ENCODE measurements at places on chromosomes 13 and 19.

DNA sequence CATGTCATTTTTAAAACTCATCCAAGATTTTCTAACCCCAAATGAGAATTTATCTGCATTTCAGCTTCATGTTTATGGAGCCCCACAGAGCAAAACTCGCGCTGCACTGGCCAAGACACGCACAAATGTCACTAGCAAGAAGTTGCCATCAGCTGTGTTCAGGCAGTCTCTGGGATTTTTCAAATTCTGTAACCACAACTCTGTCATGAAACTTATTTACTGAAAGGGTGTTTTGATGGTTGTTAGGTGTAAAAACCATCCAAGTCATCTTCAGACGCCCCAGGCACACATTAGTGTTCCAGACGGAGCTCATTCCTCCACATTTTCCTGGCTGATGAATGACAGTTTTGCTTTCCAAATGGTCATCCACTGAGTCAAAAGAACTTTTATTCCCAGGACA lies 63.4 kb downstream of the SLC7A1 start:
- DNase-seq = no peak

DNA sequence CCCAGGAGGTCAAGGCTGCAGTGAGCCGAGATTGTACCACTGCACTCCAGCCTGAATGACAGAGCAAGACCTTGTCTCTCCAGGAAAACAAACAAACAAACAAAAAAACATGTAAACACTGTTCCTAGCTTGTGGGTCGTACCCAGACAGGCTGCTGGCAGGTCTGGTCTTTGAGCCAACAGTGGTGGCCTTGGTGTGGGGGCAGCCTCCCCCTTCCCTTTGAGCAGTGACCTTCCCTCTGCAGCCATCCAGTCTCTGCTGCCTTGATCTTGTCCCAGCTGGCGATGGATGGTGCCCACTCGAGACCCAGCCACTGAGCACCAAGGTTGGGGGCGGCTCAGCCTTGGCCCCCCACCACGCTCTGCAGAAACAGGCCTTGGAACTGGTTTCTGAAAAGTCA lies 143.3 kb downstream of the KDM4B start:
- no peak for DNase-seq

- DNase-seq = no peak
Observed at GRCh38 chr13:76638181-76638580, 248.0 kb downstream of the KCTD12 start.

- DNase-seq = no peak
Observed at GRCh38 chr19:7883796-7884570, 4.3 kb upstream of the LRRC8E start.

DNA sequence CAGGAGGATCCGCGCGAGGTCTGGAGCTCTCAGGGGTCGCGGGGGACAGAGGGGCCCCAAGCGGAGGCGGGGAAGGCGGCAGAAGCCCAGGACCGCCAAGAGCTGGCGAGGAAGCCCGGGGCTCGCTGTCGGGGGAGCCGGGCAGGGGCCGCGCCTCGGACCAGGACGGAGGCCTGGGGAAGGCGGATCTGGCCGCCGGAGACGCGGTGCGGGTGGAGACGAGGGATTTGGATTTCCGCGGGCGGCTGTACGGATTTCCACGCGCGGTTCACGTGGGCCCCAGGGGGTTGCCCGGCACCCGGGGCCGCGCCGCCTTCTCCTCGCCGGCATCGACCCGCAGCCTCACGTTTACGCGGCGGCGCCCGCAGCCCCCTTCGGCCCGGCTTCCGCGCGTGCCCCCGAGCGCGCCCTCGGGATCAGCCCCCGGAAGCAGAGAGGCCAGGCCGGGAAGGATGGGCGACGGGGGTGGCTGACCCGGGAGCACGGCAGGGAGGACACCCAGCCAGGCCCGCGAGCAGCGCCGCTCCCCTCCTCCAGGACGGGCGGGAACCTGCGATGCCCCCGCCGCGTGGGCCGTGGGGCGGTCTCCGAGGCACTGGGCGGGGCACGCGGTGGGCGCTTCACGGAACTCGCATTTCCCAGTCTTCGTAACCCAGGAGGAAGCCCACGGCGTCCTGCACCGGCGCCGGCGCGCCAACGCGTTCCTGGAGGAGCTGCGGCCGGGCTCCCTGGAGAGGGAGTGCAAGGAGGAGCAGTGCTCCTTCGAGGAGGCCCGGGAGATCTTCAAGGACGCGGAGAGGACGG lies 4.7 kb downstream of the F7 start:
- no peak for DNase-seq

- no peak for DNase-seq
Observed at GRCh38 chr13:31477961-31478360, 261.4 kb upstream of the RXFP2 start.

GRCh38 chr13:20394169-20394501 lies 131.5 kb downstream of the CRYL1 start:
- no peak for DNase-seq

DNA sequence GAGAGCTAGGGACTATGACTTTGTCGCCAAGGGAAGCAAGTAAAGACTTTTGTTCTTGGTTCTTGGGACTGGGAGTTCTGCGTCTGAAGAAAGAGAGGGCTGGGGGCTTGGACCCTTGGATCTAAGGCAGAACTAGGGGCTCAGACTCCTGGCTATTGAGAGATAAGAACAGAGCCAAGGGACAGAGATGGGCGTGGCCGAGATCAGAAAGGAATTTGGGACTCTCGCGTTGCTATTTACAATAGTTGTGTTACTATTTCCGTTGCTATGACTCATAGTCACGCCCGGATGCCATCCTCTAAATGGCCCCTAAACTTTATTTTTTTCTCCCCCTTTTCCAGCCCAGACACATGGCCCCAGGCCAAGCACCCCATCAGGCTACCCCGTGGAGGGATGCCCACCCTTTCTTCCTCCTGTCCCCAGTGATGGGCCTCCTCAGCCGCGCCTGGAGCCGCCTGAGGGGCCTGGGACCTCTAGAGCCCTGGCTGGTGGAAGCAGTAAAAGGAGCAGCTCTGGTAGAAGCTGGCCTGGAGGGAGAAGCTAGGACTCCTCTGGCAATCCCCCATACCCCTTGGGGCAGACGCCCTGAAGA lies 759 bp downstream of the PPP1R15A start:
- DNase-seq = no peak

- DNase-seq = no peak
Observed at GRCh38 chr19:6236310-6237291, 43.2 kb downstream of the MLLT1 start.

DNA sequence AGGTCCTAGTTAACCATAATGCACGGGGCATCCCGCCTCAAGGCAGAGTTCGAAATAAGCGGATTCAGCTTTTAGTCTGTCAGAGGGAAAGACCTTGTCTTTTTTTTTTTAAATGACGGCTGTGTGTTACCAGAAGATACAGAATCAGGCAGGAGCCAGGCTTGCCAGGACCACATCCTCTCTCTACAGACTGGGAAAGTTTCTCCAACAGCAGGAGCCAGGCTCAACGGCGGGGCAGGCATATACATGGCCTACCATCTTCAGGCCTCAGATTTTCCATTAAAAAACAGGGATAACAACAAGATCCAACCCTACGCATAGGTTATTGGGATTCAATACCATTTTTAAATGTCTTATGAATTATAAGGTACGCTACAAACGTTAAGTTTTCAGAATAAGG lies 17.8 kb downstream of the IRS2 start:
- no peak for DNase-seq

DNA sequence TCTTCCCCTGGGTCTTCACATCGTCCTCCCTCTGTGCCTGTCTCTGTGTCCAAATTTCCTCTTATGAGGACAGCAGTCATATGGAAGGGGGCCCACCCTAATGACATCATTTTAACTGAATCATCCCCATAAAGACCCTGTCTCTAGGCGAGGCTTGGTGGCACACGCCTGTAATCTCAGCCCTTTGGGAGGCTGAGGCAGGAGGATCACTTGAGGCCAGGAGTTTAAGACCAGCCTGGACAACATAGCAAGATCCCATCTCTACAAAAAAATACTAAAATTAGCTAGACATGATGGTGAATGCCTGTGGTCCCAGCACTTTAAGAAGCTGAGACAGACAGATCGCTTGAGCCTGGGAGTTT lies 4.8 kb downstream of the MYO9B start:
- no peak for DNase-seq

- no peak for DNase-seq
Observed at GRCh38 chr13:100330662-100331061, 241.8 kb downstream of the PCCA start.

- DNase-seq = no peak
Observed at GRCh38 chr19:50801107-50801506, 10.9 kb downstream of the ACP4 start.

DNA sequence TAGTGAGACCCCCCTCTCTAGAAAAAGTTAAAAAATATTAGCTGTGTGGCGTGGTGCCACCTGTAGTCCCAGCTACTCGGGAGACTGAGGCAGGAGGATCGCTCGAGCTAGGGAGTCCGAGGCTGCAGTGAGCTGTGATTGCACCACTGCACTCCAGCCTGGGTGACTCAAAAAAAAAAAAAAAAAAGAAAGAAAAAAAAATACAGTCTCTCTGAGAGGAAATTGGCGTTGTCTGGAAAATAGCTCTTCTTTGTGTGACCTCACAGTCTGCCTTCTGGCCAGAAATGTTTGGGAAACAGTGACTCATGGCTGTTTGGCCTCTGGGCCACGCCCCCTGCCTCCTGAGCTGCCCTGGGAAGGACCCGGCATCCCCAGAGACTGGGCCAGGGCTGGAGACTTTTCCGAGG lies 10.7 kb downstream of the MARCHF2 start:
- no peak for DNase-seq

GRCh38 chr13:108305655-108306054 lies 36.1 kb downstream of the TNFSF13B start:
- DNase-seq = no peak

- DNase-seq = no peak
Observed at GRCh38 chr19:50968716-50969412, 527 bp downstream of the KLK6 start.

- no peak for DNase-seq
Observed at GRCh38 chr13:73542446-73542845, 483.6 kb downstream of the KLF5 start.

DNA sequence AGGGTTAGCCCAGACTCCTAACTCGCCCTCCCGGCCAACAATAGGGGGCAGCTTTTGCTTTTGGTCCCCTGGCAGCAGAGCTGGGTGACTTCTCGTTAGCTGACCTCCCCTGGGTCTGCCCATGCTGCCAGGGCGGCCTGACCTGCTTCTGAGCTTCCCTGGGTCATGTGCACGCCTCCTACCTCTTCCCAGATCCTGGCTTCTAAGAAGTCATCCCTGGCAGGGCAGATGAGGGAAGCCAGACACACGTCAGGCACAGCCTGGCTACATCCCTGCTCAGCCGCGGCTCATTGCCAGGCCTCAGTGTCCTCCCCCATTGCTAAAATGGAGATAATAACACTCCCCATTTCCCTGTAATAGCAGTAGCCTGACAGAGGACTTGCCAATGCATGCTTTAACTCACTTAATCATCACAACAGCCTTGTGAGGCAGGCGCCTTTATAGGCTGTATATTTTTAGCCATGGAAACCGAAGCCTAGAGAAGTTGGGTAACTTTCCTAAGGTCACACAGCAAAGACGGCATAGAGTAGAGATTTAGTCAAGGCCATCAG lies 2.1 kb downstream of the KCNK6 start:
- DNase-seq = no peak

DNA sequence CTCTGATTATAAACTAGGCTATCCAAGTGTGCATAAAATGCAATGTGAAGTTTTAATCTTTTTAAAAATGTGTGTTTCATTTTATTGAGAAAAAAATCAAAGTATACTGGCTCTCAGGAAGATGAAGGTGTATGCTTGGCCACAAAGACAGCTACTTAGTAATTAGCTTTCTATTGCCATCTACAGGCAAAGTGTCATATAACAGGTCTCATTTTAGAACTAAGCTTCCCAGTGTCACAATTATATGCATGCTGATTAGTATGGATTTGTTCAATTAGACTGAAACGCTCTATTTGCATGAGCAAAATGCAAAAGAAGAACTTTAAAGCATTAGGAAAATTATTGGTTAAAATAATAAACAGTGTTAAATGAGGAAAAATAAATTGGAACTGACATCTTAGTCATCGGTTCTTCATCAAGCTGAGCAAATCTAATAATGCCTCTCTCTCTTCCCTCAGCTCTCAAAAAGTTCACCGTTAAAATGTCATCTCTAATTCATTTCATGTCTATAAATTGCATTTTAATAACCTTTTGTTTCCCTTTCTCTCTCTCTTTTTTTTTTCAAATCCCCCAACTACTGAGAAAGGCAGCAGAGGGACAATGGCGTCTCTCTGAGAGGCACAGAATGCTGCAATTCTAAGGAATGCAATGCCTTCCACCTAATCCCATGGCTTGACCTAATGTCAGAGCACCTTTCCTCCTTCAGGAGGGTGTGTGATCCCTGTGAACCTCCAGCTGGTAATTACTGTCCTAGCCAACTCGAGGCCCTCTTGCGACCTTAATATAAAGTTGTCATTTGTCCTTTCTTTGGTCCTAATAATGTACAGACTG lies 313.1 kb upstream of the MAB21L1 start:
- no peak for DNase-seq

DNA sequence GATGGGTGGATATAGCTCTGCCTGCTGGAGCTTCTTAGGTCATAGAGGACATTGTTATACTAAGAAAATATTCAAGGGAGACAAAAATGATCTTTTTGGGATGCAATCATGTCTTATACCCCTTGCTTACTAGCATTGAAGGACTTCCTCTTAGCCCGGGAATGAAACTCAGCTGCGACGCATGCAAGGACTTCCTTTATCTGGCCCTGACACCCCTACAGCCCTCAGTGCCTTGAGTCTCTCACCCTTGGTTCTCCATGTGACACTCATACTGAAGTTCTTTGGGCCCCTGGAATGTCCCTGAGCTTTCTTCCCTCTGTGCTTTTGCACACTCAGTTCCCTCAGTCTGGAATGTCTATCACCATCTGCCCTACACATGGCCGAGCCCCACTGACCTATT lies 72.5 kb upstream of the MTIF3 start:
- DNase-seq = no peak

GRCh38 chr13:23323946-23324709 lies 109.4 kb downstream of the SACS start:
- no peak for DNase-seq

DNA sequence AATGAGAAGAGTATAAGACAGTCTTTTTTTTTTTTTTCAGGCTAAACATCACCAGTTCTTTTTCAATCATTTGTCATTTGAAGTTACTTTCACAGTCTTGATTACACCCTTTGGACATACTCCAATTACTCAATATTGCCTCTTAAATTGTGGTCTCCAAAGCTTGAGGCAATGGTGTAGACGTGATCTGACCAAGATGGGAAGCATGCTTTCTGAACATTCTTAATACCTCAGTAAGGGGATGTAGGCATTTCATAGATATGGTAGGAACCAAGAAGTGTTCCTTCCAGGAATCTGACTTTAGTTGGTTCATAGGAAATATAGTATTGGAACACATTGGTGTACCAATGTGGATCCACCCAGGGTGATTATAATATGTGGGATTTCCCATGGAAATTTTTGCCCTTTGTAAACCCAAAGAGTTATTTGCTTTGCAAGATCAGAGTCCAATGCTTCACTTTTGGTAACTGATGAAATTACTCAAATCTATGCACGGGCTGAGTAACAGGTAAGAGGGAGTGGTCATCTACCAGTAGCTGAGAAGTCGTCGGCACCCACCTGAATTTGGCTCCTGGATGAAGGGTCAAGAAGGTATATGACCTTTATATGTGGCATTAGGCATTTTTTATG lies 62.2 kb downstream of the ERCC5 start:
- no peak for DNase-seq

GRCh38 chr19:19207637-19208572 lies 3.9 kb upstream of the NCAN start:
- no peak for DNase-seq

Data from NCI-H1417 treated with DMSO at 0.1 percent for 48 hours (cell line).